Activated CD4-positive, alpha-beta memory T cell treated with anti-CD3 and anti-CD28 coated beads, Interleukin-2, amount 10 ng/mL, durations not matched to agents 7 days and 5 days (primary cell): ENCODE measurements at places on chromosomes 2 and 18.

DNA sequence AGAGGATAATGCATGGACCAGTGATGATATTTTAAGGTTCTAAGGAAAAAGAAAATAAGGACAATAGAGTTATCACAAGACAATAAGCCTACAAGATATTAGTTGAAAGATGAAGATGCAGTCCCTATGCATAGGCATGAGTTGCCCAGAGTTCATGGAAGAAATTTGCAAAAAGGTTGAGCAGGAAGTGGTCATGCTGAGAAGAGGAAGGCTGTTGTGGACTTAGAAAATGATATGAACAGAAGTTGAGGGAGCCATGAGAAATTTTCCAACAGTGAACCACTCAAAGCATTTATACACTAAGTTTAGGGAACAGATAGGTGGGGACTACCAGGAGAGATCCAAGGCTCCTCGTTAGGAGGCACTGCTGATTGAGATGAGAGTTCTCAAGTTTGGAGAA is 3.5 kb downstream of the OSBPL6 start:
- no peak for DNase-seq

DNA sequence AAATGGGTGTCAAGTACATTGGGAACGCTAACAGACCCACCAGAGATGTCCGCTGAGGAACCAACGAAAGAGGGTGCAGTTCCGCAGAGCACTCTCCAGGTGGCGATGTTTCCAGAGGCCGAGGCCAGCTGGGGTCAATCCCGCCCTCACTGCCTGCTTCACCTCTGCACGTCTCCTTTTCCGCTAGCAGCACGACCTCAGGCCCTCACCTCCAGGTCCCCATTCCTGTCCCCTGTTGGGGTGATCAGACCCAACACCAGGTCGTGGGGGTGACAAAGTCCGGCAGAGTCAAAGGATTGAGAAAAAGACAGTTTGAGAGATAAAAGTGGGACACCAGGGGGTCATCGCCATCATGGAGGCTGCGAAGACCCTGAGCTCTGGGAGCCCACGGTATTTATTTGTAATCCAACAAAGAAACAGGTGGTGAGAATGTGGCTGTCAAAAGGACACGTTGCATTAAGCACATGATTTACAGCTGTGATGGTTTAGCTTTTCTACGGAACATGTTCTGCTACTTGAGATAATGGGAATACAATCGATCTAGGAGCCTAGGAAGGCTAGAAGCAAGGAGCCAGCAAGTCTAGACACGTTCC is 27.3 kb downstream of the ZAP70 start:
- peak; percentile 46 for DNase-seq

- DNase-seq = no peak
Measured at GRCh38 chr18:80225685-80226084, 21.6 kb downstream of the PARD6G start.

DNA sequence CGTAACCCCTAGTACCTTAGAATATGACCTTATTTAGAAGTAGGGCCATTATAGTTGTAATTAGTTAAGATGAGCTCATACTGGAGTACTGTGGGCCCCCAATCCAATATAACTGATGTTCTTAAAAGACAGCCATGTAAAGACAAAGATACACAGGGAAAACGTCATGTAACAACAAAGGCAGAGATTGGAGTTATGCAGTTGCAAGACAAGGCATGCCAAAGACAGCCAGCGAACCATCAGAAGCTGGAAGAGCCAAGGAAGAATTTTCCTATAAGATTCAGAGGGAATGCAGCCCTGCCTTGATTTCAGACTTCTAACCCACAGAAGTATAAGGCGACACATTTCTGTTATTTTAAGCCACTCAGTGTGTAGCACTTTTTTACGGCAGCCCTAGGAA is 55.9 kb upstream of the TLK1 start:
- no peak for DNase-seq

- DNase-seq = no peak
Measured at GRCh38 chr2:241412144-241412543, 56.1 kb downstream of the FARP2 start.

- no peak for DNase-seq
Measured at GRCh38 chr2:12719400-12720277, 2.9 kb downstream of the TRIB2 start.

DNA sequence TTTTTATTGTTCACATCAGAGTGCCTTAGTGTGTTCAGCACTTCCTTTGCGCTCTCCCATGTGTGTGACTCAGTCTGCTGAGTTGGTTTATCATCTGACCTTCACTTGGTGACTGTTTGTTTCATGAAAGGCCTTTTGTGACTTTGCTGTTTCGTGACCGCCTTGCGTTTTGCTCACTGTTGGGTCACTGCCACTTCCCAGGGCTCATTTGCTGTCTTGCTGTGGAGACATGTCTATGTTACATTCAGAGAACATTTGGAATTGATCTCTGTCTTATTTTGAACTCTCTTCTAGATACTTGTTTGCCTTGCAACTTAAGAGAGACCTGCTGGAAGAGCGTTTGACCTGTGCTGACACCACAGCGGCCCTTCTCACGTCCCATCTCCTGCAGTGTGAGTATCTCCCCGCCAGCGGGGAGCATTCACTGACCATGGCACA is 54.7 kb downstream of the FARP2 start:
- no peak for DNase-seq

- DNase-seq = no peak
Measured at GRCh38 chr18:73737990-73738389, 409.6 kb downstream of the FBXO15 start.

DNA sequence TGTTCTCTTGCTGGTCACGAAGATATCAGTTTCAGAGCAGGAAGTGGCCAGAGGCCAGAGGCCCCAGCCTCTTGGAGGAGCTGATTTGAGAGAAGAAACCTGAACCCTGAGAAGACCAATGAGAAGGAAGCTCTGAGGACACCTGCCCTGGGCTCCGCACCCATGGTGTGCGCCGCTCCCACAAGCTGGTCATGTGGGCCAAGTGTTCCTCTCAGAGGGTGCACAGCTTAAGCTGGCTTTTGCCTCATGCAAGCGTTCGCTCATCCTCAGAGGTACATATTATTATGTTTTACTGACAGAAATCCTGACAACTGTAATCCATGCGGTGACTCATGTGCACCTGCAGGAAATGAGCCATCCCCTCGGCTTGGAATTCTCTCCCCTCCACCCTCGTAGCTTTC is 316.1 kb upstream of the MYT1L start:
- no peak for DNase-seq

- DNase-seq = no peak
Measured at GRCh38 chr2:216044883-216045486, 31.6 kb upstream of the MREG start.

GRCh38 chr18:66676699-66677098 is 72.8 kb upstream of the CDH19 start:
- DNase-seq = no peak

- no peak for DNase-seq
Measured at GRCh38 chr2:97662386-97662894, 1.4 kb downstream of the ACTR1B start.
